Stimulated activated CD8-positive, alpha-beta memory T cell treated with anti-CD3 and anti-CD28 coated beads, Interleukin-4, amount 100 ng/mL, for 24 hours (primary cell): ENCODE measurements at places on chromosomes 11 and 22.

DNA sequence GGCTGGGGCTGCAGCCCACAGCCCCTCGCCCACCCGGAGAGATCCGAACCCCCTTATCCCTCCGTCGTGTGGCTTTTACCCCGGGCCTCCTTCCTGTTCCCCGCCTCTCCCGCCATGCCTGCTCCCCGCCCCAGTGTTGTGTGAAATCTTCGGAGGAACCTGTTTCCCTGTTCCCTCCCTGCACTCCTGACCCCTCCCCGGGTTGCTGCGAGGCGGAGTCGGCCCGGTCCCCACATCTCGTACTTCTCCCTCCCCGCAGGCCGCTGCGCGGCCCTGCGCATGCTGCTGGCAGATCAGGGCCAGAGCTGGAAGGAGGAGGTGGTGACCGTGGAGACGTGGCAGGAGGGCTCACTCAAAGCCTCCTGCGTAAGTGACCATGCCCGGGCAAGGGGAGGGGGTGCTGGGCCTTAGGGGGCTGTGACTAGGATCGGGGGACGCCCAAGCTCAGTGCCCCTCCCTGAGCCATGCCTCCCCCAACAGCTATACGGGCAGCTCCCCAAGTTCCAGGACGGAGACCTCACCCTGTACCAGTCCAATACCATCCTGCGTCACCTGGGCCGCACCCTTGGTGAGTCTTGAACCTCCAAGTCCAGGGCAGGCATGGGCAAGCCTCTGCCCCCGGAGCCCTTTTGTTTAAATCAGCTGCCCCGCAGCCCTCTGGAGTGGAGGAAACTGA is 731 bp downstream of the GSTP1 start:
- DNase-seq = no peak

- DNase-seq = peak; percentile 48
Measured at GRCh38 chr11:64355078-64355940, 3.7 kb upstream of the RPS6KA4 start.

- DNase-seq = no peak
Measured at GRCh38 chr11:8886322-8886721, 24.7 kb upstream of the AKIP1 start.

GRCh38 chr22:47395481-47395880 is 633.0 kb downstream of the TBC1D22A start:
- DNase-seq = no peak

DNA sequence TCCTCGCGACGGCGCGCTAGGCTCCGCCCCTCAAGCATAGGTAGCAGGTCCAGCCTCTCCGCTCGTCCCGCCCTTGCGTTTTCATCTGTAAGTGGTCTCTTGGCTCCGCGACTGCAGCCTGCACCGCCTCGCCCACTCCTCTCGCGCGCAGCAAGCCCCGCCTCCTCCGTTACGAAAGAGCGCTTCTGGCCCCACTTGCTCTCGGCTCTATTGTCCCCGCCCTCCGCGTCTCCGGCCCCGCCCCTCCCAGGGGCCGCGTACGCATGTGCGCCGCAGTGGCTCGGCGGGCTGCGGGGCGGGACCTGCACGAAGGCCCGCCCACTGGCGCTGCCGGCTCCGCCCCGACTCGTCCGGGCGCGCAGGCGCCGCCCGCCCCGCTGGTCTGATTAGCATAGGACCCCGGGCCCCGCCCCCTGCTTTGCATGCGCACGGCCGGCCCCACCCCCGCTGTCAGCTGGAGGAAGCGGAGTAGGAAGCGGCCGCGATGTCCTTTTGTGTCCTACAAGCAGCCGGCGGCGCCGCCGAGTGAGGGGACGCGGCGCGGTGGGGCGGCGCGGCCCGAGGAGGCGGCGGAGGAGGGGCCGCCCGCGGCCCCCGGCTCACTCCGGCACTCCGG is at the start of gene ESRRA:
Gene ESRRA, plus strand, starts transcription at position 450 of the 616 bp plus-strand sequence. CDS start 1,656 bp downstream, outside the sequence.
- peak; percentile 99 for DNase-seq

GRCh38 chr22:20940904-20941385 is 23.7 kb downstream of the CRKL start:
- DNase-seq = no peak

GRCh38 chr11:34840736-34841386 is 75.3 kb downstream of the APIP start:
- DNase-seq = no peak

DNA sequence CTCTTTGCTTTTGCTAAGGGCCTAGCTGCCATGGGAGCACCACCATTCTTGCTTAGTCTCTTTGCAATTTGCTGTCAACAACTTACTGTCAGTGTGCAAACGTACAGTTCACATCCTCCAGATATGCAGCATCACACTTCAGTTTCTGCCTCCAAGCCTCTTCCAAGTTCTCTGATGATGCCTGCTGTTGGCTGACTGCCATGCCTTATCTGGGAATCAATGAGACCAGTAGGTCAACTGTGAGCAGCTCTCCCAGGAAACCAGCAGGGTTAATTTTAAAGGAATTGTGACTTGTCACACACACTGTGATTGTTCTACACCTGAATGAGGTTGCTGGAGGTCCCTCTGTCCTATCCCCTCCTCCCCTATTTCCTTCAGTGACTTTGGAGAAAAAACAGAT is 56.0 kb downstream of the COPB1 start:
- no peak for DNase-seq

GRCh38 chr11:129143335-129143734 is 48.8 kb downstream of the ARHGAP32 start:
- DNase-seq = no peak
